ENCODE measurements at places on chromosomes 11 and 22. TPM values are rescaled to one million over a fixed set of nuclear protein-coding genes. Genes with fewer than 3 reads are reported as not detected.
A peak's percentile ranks its signal among the peaks of the same experiment; 100 is the strongest.

DNA sequence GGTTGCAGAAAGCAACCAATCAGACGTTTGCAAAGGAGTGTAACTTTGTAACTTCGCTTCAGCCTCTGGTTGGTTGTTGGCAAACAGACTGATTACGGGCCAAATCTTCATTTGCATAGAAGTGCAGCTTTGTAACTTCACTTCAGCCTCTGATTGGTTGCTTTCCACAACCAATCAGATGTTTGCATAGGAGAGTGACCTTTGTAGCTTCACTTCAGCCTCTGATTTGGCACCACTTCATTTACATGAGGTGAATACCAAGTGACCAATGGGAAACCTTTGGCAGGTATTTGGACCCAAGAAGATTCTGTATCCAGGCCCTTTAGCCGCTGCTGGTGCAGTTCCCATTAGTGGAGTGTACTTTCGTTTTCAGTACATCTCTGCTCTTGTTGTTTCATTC is 16.0 kb downstream of the USP47 start:
- no peak for DNase-seq

- no peak for DNase-seq
Measured at GRCh38 chr22:22364207-22364606, 119.6 kb downstream of the VPREB1 start.

DNA sequence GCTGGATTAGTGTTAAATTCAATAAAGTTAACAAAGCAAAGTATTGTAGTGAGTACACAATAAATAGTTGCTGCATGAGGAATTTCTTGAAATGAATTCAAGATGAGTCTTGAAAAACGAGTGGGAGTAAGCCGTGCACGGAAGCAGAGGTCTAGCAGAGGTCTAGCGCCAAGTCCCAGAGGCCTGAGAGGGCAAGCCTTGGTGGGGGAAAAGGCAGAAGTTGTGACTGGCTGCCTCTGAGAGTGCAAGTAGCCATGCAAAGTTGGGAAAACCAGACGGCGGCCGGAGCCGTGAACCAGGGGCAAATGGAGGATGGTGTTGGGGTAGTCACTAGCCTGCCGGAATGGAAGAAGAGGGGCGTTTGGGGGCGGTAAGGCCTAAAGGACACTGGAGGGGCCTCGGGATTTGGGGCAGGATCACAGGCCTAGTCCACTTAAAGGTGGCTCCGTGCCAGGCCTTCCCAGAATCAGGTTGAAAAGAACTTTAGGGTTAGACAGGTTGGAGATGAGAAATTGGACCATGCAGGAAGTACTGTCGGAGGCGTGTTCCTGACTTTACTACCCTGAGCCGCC is 379 bp upstream of the SLC3A2 start:
- no peak for DNase-seq

- DNase-seq: no peak
Measured at GRCh38 chr11:73233211-73233610, 15.1 kb downstream of the P2RY2 start.

GRCh38 chr11:61587951-61588727 is 7.3 kb upstream of the SYT7 start:
- DNase-seq: peak; percentile 57

- DNase-seq: no peak
Measured at GRCh38 chr11:85827748-85828639, 17.1 kb upstream of the SYTL2 start.

DNA sequence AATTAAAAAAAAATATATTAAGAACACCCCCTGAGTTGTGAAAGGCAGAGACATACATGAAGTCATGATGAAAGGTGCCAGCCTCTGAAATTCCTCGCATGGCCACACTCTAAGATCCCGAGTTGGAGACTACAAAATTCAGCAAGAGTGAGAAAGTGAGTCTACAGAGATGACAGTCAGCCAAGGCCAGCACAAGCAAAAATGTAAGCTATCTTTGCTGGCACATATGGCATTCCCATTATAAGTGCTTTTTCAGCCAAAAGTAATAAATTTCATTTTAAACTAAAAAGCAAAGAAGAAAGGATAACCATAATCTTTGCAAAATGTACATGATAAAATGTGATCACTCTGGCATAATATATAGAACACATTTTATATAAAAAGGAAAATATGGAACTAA is 40.6 kb downstream of the FANCF start:
- no peak for DNase-seq

- DNase-seq: no peak
Measured at GRCh38 chr11:72720784-72721183, 31.4 kb downstream of the ARAP1 start.

DNA sequence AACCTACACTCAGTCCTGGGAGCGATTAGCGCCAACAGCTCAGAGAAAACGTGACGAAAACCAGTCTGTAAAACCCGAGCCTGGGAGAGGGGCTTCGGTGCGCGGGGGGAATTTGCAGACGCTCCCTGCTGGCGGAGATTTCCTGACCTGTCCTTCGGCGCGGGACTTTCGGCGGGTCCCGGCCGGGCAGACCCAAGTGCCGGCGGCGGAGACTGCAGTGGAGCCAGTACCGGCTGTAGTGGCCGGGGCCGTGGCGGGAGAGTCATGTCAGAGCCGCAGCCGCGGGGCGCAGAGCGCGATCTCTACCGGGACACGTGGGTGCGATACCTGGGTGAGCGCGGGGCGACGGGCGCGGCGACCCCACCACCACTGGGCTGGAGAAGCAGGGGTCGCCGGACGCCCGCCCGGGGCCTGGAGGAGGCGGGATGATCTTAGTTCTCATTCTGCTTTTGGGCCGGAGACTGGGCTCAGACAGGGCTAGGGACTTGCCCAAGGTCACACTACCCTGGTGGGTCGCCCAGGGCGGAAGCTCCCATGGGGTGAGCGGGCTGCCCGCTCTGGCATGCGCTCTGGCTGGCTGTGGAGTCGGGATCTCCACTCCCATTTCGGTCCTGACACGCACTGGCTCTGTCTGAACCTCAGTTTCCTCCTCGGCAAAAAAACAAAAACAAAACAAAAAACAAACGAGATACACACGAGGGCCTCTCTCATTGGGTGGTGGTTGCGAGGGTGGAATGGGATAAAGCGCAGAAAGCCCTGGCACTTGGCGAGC is at the start of gene MTFP1:
Gene MTFP1 (plus strand): TSS at position 153 of the 772 bp plus-strand sequence. CDS start 112 bp downstream, at position 265.
- peak; percentile 44 for DNase-seq

SAC3D1 gene
- 4.2 TPM for total RNA-seq

RAG2 gene
- total RNA-seq: not detected

VWCE gene
- total RNA-seq: 0.24 TPM

MS4A14 gene
- 0.09 TPM for total RNA-seq

All from pancreas (tissue), 10 donors.